ENCODE measurements at places on chromosomes 16 and 17.

- no peak for DNase-seq
Measured at GRCh38 chr17:11719856-11720255, 121.6 kb downstream of the DNAH9 start.

- DNase-seq: no peak
Measured at GRCh38 chr17:48711128-48711527, 11.2 kb downstream of the PRAC1 start.

DNA sequence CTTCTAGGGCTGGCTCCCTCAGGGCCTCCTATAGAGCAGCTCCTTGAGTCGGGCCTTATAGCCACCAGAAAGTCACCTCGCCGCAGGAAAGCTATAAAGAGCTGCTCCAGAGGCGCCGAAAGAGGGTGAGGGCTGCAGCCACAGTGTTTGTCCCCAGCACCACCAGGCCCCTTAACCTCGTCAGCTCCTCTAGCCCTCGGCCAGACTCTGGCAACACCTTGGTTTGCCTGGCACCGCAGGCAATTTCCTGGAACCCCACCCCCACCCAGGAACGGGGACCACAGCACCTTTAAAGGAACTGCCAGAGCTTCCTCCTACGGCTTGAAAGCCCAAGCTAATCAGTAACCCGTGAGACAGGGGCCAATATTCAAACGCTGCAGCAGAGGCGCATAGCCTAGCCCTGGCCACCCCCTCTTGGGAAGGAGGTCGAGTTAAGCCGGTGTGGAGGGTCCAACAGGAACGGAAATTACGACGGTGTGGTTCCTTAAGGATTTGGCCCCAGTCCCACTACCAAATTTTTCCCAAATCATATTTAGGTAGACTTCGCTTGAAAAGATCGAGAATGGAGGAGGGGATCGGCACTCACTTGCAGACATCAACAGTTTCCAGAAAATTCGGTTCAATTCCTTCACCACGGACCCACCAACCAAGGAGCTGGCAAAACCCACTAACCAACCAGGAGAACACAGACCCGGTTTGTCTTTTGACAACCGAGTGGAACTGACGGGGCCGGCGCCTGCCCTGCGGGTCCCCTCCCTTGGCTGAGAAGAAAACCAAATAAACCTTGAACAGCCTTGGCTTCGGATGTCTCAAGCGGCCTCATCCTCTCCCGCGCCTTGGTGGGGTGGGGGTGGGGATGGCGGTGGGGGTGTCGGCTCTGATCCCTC is 3.0 kb downstream of the HOXB6 start:
- DNase-seq: no peak

GRCh38 chr16:12317856-12318537 is 341.5 kb downstream of the SNX29 start:
- DNase-seq: no peak

DNA sequence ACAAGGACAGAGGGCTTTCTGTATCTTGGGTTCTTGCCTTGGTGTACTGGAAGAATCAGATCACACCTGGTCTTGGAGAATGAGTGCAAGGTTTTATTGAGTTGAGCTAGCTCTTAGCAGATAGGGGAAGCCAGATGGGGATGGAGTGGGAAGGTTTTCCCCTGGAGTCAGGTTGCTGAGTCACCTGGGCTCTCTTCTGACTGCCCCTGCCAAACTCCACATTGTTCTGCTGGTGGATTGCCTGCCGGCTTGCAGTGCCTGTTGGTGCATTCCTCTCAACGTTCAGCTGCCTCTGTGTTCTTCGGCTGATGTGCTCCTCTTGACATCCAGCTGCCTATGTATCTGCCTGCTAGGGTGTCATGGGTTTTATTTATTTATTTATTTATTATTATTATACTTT is 1431.1 kb downstream of the CDH8 start:
- DNase-seq: no peak

DNA sequence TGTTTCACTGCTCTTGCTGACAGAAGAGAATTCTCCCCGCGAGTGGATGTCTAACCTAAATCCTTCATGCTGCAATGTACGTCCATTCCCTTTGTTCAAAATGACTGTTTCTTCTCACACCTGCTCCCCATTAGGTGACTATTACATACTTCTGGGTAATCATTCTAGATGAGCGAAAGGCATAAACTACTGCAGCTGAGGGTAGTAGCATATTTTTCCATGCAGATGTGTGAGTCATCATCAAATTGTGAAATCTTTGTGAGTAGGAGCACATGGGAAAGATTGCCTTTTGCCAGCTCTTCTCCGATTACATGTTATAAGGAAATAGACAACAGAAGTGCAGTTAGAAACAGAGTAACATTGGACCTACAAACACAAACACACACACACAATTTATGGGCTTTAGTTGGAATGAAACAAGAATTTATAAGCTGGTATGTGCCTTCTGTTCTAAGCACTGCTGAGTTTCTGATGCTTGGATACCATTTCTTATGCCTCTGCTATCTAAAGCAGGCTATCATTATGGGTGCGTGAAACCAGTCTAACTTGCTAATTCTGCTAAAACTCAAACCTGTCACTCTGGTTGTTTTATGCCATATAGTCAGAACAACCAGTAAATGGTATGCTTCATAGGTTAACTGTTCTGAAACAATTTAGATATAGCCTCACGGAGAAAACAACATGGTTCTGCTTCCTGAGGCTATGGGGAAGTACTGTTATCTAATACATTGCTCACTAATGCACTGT is 346.9 kb upstream of the PSMD7 start:
- DNase-seq: no peak

DNA sequence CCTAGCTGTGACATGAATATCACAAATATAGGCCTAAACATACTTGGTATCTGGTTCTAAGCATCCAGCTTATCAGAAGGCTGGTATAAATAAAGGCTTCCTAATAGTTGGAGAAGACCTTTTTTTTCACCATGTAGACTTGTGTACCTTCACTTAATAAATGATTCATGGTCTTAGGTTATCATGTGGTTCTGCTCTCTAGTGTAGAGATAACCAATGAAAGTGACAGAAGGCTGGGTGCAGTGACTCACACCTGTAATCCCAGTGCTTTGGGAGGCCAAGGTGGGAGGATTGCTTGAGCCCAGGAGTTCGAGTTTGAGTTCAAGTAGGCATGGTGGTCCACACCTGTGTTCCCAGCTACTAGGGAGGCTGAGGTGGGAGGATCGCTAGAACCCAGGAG is 3.1 kb downstream of the DDX19A start:
- DNase-seq: no peak

DNA sequence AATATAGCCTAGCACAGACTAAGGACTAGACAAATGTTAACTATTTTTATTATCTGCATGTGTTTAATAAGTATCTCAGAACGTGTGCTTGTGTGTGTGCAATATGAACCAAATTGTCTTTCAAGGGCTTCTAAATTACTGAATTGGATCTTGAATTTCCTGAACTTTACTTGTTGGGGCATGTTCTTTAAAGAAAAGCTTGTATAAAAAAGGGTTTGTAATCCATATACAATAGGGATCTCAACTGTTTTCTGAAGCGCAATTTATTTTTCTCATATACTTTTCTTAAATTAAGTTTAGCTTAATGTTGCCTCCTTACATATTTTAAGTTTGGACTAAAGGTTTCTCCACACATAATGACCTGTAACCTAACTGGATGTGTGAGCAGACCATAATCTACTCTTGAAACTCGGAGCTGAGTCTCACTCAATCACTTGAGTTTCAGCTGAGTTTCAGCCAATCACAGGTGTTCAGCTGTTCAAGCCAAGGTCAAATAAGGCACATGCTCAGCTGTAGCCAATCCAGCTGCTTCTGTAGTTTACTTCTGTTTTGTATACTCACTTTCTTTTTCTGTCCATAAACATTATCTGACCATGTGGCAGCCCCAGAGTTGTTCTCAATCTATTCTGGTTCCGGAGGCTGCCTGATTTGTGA is 72.3 kb downstream of the CDK5R1 start:
- no peak for DNase-seq

GRCh38 chr17:8144401-8145231 is 7.6 kb downstream of the PER1 start:
- DNase-seq: no peak

GRCh38 chr16:57994778-57995177 is 5.7 kb downstream of the ZNF319 start:
- DNase-seq: no peak

DNA sequence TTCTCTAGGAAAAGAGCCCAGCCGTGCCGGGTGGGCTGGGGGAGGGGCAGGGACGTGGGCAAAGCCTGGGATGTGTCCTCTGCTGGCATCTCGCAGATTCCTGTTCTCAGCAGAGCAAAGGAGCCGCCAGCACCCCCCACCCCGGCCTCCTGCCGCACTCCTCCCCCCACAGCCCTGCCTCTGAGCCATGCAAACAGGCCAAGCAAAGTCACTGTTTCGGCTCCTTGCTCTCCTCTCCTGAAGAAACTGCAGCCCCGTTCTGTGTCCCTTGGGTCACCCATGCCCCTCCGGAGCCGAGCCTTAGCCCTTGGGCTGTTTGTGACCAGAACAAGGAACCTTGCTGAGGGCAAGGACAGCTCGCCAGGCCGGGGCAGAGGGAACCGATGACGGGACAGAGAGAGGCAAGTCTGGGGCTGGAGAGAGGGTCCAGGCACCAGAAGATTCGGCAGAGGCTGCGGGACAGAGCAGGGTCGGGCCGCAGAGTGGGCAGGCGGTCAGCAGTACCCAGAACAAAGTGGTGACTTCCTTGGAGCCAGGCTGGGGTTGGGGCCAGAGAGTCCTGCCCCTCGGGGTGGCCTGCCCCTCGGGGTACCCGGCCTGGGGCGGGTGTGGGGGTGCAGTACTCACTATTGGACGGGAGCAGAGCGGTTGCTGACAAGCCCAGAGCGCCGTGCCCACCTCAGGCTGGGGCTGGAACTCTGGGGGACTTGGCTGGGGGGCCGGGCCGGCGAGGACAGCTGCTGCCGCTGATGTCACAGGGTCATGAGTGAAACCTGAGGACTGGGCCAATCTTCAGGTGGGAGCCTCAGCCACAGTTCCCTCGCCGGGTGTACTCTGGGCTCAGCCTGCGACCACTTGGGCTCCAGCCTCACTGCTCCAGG is 9.2 kb upstream of the PRR29 start:
- no peak for DNase-seq

- DNase-seq: no peak
Measured at GRCh38 chr17:12247761-12248160, 227.1 kb downstream of the MAP2K4 start.

DNA sequence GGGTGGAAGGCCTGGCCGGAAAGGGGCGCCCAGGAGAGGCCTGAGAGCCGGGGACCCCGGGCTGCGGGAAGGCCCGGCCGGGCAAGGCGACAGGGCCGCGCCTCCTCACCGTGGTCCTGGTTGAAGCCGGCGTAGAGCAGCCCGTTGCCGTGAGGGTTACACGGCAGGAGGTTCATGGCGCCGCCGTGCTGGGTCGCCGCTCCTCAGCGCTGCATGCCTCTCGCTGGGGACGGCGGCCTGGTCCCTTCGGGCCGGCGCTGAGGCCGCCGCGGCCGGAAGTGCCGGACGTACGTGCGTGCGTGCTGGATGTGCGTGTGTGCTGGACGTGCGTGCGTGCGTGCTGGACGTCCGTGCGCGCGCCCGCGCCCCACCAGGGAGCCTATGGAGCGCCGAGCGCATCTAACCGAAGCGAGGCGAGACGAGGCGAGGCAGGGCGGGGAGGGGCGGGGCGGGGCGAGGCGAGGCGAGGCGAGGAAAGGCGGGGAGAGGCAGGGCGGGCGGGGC is at the start of gene WDR45B:
TSS of gene WDR45B (minus strand) at position 280 of the 504 bp plus-strand sequence. CDS start at position 176, 104 bp downstream.
- peak; percentile 84 for DNase-seq

DNA sequence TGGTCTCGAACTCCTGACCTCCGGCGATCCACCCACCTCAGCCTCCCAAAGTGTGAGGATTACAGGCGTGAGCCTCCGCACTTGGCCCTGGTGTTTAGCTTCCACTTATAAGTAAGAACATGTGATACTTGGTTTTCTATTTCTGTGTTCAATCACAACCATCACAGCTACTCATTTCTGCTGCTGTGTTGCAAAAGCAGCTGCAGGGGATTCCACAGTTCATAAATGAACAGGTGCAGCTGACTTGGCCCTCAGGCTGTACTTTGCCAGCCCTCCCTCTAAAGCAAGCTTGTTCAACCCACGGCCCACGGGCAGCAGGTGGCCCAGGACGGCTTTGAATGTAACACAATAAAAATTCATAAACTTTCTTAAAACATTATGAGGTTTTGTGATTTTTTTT is 79.2 kb downstream of the SLC39A11 start:
- DNase-seq: no peak

DNA sequence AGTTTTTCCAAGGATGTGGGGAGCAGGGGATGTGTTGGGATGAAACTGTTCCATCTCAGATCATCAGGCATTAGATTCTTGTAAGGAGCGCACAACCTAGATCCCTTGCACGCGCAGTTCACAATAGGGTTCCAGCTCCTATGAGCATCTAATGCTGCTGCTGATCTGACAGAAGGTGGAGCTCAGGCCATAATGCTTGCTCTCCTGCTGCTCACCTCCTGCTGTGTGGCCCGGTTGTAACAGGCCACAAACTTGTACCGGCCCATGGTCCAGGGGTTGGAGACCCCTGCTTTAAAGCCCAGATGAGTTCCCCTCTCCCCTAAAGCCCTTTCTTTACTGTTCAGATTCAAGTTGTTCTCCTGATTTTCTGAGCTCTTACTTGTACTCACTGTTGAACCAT is 44.8 kb downstream of the RNF135 start:
- DNase-seq: no peak

GRCh38 chr16:56862776-56863175 is 2.2 kb upstream of the SLC12A3 start:
- DNase-seq: no peak

DNA sequence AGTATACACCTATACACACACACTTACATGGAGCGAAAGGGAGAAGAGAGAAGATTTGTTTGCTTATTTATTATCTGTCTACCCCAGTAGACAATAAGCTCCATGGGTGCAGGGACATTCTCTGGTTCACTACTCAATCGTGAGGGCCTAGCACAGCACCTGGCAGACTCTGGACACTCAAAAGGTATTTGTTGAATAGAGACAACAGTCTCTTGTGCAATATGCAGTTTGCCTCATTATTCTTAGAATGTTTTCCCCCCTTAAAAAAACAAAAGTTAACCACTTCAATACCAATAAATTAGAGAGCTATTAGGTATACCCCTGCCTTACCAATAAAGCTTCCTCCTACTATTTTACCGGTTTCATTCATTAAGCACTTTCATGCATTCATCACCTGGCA is 2.0 kb downstream of the AKAP10 start:
- DNase-seq: no peak

DNA sequence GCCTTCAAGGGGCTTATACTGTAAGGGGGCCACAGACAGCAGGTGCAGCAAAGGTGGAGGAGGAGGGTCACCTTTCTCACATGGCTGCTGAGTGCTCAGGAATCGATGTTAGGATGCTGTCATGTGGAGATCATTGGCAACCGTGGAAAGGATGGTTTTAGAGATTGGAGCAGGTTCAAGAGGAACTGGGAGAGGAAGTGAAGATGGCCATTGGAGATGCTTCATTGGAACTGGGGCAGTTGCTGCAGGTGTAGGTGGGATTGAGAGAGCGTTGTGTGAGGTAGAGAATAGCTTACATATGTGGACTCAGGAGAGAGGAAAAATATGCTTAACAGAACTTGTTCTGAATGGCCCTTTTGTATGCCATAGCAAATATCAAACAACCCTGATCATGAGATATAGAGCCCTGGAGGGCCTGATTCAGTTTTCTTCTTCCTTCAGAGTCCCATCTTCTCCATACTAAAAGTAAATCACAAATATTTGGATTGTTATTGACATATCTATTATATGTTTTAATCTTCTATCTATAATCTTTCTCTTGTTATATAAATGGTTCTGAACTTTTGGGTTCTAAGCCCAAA is 40.8 kb downstream of the LDHD start:
- DNase-seq: no peak

Data from naive thymus-derived CD4-positive, alpha-beta T cell (primary cell).